ENCODE measurements at places on chromosomes 3 and 15.

- DNase-seq, result no peak
These were observed 1.7 kb upstream of the NME9 start for GRCh38 chr3:138331143-138331894.

GRCh38 chr15:90839187-90840071 lies 29.0 kb upstream of the FURIN start:
- DNase-seq, result peak; percentile 81

- no peak for DNase-seq
These were observed 167.3 kb downstream of the ALCAM start for GRCh38 chr3:105533960-105534359.

GRCh38 chr15:88073391-88073691 lies 183.2 kb downstream of the NTRK3 start:
- DNase-seq, result no peak

- DNase-seq, result no peak
These were observed 102.8 kb upstream of the TBC1D5 start for GRCh38 chr3:17845026-17845812.

DNA sequence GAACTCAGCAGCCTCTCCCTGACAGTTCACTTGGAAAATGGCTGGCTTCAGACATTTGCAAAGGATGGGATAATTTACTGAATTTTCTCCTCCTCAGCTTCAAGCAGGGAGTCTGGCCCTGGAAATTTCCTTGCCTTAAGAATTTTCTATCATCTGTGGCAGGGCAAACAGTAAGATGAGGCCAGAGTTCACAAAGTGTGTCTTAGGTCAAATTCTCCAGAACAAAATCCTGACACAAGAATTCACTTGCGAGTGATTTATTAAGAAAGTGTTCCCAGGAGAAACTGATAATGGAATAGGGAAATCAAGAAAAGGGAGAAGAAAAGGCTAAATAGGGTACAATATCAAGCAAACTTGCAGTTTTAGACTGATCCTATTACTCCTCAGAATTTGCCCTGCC lies 55.3 kb downstream of the SNTN start:
- DNase-seq, result no peak

GRCh38 chr3:141945726-141946485 lies 69.5 kb downstream of the ATP1B3 start:
- DNase-seq, result no peak

GRCh38 chr3:38549957-38550840 lies 54.1 kb downstream of the EXOG start:
- DNase-seq, result no peak

GRCh38 chr3:132432639-132433038 lies 15.3 kb downstream of the DNAJC13 start:
- DNase-seq, result no peak

DNA sequence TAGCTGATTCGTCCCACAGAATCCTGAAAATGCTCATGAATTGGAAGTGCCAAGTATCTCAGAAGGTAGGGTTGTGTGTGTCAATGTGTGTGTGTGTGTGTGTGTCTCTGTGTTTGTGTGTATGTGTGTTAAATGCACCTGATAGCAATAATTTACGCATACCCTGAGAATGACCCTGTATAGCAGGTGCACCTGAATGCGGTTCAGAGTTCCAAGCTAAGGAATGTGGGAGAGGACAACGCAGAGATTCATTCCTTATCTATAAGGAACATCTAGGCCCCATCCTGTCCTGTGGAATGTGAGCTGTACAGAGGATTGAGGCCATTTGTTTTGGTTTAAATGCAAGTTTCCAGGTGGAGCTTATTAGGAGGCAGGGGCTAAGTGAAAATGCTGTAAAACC lies 49.1 kb upstream of the NEDD4 start:
- DNase-seq, result no peak

- DNase-seq, result no peak
These were observed 588.3 kb upstream of the NAALADL2 start for GRCh38 chr3:174270841-174271240.

GRCh38 chr15:90987561-90988141 lies 6.7 kb downstream of the PRC1 start:
- no peak for DNase-seq

DNA sequence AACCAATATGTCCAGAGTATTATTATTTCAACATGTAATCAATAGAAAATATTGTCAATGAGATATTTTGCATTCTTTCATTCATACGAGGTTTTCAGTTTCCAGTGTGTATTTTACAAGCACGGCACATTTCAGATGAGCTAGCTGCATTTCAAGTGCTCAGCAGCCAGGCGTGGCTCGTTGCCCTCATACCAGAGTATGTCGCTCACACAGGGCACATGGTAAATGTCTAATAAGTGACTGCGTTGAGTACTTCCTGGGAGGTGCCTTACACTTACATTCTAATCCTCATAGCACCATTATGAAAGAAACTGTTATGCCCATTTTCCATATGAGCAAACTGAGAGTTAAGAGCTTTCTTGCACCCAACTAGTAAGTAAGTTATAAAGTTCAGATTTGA lies 47.4 kb downstream of the TMEM266 start:
- no peak for DNase-seq

- no peak for DNase-seq
These were observed 161.6 kb downstream of the TBL1XR1 start for GRCh38 chr3:177035676-177036075.

- DNase-seq, result no peak
These were observed 38.5 kb downstream of the MYO5C start for GRCh38 chr15:52256930-52257733.

DNA sequence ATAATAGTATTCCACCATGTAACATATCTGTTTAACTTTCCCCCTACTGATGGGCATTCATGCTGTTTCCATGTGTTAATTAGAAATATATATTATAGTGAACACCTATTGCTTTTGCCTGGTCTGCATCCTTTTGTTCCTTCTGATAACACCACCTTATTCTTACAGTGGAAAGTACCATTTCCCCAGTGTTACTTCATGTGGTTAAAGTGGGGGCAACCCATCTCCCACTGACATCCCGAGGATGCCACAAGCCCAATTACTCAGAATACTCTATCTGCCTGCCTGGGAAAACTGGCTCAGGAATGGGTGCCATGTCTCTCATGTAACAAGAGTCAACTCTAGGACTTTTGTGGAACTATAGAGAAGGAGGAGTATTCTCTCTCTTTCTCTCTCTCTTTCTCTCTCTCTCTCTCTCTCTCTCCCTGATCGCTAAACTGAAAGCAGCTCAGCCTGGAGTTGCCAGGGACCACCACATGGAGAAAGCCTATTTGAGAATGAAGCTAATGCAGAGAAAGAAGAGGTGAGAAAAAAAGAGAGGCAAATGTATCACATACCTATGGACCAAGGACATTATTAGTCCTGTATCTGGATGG lies 66.4 kb upstream of the PPIB start:
- no peak for DNase-seq

- peak; percentile 74 for DNase-seq
These were observed 519 bp downstream of the LYSMD2 start for GRCh38 chr15:51736751-51737521.

DNA sequence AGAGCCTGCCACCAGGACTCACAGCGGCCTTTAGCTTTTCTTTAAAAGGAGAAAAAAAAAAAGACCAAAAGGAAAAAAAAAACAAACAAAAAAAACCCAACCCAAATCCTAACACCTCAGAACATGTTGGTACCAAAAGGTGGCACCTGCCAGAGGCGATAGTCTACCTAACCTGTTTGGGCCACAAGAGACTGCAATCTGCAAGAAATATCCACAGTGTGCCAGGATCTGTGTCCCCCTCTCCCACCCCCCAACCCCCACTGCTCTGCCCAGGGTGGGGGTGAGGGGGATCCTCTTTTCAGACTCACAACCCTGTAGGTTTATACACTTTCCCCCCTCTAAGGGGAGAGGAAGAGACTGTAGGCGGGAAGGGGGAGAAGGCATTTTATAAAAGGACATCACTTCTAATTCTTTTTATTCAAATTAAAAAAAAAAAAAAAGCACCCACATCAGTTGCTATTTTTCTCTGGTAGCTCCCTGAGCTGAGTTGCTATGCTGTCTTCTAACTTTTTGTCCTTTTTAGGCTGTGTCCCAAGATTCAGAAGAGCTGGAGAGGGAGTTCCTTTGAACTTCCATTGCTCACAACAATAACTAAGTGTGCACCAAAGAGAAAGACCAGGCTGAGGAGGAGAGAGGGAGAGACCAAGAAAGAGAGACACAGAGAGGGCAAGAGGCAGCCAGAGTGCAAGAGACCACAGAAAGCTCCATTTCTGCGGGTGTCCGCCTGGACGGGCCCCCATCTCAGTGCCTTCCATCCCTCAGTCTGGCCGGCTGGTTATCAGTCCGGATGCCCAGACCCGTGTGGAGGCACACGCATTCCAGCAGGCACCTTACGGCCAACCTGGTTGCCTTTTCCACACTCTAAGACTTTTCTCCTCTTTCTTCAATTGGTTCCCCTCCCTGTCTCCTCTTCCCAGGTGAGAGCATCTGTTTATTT lies 48.9 kb downstream of the TLE3 start:
- DNase-seq, result no peak

GRCh38 chr3:15783361-15783969 lies 14.3 kb downstream of the ANKRD28 start:
- no peak for DNase-seq

- no peak for DNase-seq
These were observed 9.1 kb upstream of the CADPS start for GRCh38 chr3:62884096-62884870.

GRCh38 chr3:78871048-78871447 lies 896.8 kb downstream of the ROBO1 start:
- DNase-seq, result no peak

DNA sequence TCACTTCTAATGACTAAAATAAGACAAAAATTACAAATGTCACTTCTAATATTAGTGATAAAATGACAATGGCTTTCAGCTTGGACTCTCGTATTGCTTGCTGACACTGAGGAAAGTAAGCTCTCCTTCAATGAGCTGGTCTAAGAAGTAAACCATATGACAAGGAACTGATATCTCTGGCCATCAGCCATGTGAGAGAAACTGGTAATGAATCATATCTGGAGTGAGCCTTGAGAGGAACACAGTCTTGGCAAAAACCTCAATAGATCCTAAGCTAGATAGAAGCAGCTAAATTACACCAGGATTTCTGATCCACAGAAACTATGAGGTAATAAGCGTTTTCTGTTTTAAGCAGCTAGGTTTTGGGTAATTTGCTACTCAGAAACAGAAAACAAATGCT lies 1575.1 kb downstream of the OTOL1 start:
- DNase-seq, result no peak

Data from stimulated activated naive CD8-positive, alpha-beta T cell treated with anti-CD3 and anti-CD28 coated beads, Interleukin-15, amount 100 ng/mL, for 72 hours (primary cell).